HT1080 (cell line): ENCODE measurements at places on chromosomes 11 and 22. TPM values are rescaled to one million over a fixed set of nuclear protein-coding genes. Genes with fewer than 3 reads are reported as not detected.

The PDGFD gene
- total RNA-seq, result not detected in 2 replicates

The MRPL11 gene
- total RNA-seq, result 84.2 and 120 TPM in 2 replicates

The SELENOM gene
- 11.0 and 15.9 TPM in 2 replicates for total RNA-seq

The DGCR8 gene
- 22.9 and 25.9 TPM in 2 replicates for total RNA-seq
